C1 segment of cervical spinal cord (tissue), 14 donors: ENCODE measurements at places on chromosomes 3 and 15.
A peak's percentile ranks its signal among the peaks of the same experiment; 100 is the strongest.

DNA sequence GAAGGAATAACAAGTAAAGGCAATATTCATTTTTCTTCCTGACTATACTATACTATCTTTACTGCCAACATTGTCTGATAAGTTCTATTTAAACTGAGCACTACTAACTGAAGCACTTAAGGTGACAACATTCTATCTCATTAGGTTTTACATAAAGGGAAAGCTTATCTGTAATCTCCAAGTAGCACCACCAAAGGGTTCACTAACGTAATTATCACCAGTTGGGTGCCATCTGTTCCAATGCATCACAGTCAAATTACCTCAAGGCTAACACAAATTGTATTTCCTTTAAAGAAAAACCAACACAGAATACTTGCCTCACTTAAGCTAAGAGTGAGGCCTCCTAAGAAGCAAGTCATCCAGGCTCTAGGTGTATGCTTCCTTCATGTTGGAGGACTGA lies 453.8 kb downstream of the RAP2B start:
- DNase-seq = no peak

GRCh38 chr15:92178911-92179310 lies 214.8 kb upstream of the ST8SIA2 start:
- DNase-seq = no peak

DNA sequence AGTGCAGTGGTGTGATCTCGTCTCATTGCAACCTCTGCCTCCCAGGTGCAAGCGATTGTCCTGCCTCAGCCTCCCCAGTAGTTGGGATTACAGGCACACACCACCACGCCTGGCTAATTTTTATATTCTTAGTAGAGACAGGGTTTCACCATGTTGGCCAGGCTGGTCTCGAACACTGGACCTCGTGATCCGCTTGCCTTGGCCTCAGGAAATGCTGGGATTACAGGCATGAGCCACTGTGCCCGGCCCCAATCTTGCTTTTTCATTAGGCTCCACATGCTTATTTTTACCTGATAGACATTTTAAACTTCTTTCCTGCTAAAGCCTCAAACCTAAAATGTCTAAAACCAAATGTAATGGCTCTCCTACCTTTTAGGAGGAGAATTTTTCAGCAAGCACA lies 817.0 kb upstream of the NECTIN3 start:
- no peak for DNase-seq

DNA sequence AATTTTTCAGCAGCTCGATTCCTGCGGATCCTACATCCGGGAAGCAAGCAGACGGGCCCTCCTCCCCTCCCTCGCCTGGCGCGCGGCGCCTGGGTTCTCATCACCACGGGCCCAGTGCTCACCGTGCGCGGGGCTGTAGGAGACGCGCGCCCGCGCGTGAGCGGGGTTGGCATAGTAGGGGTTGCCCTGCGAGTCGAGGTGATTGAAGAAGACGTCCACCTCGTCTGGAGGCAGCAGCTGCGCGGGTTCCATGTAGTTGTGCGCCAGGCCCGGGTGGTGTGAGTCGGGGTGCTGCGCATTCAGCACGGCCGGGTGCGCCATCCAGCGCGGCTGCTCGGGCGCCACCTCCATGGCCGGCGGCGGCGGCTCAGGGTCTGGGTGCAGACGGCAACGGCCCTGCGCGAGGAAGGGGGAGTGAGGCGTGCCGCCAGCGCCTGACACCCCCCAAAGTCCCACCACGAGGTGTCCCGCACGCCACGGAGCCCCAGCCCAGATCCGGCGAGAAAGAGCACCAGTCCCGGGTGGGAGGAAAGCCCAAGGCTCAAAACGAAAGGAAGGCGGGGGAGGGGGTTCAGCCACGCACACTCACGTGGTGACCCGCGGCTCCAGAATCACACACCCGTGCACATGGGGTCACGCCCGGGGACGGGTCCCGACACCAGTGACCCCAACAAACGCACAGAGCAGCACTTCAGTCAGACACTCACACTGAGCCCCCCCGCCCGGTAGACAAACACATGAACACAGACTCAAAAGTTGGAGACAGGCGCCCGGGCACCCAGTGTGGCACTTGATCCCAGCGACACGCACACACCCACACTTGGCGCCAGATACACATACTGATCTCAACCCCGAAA lies 6.1 kb downstream of the GATA2 start:
- DNase-seq = no peak

DNA sequence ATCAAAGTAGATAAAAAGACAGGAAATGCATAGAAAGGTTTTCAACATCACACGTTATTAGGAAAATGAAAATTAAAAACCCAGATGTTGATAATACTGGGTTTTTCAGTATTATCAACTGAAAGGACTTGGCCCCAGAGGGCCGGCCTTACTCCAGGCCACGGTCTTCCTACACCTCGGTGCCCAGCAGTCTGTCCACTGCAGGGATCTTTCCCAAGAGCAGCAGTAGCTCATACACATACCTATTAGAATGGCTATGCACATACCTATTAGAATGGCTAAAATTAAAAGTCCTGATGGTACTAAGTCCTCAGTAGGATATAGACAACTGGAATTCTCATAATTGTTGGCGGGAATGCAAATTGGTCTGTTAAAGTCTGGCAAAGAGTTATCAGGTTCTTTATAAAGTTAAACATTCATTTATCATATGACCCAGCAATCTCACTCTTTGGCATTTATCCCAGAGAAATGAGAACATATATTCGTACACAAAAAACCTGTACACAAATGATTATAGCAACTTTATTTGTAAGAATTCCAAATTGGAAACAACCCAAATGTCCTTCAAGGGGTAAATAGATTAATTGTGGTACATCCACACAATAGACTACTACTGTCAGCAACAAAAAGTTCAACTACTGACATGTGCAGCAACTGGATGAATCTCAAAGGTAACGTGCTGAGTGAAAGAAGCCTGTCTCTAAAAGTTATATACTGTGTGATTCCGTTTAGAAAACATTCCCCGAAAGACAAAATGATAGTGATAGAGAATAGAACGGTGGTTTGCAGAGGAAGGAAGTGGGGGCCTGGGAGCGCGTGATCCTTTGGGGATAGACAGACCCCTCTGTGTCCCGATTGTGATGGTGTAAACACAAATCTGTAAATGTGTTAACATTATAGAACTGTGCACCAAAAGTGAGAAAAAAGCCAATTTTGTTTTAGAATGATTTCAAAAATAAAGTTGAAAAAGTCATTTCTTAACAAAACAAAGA lies 62.3 kb downstream of the MCTP2 start:
- no peak for DNase-seq

GRCh38 chr15:67967871-67968431 lies 86.2 kb upstream of the PIAS1 start:
- peak; percentile 2 for DNase-seq

- no peak for DNase-seq
These were observed 2.4 kb upstream of the RPL29 start for GRCh38 chr3:51997935-51998596.
